ENCODE measurements at places on chromosomes 16 and 17. TPM values are rescaled to one million over a fixed set of nuclear protein-coding genes. Genes with fewer than 3 reads are reported as not detected.

DNA sequence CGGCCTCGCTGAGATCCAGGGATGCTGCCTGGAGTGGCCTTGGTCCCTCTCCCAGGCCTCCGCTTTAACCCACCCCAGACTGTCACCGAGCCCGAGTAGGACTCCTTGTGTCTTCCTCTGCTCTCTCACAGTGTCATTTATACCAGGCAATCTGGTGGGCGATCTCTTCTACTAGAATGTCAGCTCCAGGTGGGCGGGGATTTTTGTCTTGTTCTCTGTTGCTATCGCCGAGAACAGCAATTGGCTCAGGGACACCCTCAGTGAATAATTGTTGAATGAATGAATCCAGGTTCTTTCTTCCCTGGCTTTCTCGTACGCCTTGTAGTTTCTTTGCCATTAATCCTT, 591 bp downstream of the DHX38 start:
- peak; percentile 13 for DNase-seq

Gene GLIS2
- total RNA-seq = 6.6 TPM

DNA sequence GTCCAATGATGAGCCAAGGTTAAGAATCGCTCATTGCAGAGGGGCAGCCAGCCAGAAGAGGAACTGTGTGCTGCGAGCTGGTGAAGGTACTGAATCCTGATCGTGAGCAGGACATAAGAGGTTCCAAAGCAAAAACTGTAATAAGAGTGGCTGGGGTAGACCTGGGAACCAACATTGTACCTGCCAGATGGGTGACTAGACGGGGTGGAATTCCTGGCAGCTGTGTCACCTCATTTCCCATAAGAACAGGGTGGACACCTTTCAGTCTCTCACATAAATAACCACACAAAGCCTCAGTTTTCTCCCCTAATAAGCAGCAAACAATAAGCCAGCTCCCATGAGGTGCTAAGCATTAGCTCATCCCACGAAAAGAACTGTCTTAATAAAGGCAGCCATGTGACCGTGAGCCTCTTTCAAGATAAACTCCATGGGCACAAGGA, 290.3 kb downstream of the SOX9 start:
- DNase-seq = no peak

DNA sequence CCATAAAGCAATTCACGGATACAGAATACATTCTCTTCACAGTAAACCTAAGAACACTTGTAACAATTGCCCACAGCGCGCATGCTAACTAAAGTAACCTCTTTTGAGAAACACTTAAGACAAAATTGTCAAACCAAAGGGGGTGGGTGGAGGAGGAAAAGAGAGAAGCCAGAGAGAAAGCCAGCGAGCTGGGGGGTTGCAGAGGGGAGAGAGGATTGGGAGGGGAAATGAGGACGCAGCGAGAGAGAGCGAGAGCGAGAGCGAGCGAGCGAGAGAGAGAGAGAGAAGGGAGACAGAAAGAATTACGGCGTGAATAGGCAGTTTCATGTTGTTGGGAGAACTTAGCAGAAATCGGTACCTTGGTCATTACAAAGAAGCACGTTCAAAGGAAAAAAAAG, 1.6 kb upstream of the HOXB7 start:
- no peak for DNase-seq

Gene CES1
- total RNA-seq = not detected

- peak; percentile 94 for DNase-seq
Observed at GRCh38 chr17:67390646-67391361, 13.7 kb downstream of the PITPNC1 start.

DNA sequence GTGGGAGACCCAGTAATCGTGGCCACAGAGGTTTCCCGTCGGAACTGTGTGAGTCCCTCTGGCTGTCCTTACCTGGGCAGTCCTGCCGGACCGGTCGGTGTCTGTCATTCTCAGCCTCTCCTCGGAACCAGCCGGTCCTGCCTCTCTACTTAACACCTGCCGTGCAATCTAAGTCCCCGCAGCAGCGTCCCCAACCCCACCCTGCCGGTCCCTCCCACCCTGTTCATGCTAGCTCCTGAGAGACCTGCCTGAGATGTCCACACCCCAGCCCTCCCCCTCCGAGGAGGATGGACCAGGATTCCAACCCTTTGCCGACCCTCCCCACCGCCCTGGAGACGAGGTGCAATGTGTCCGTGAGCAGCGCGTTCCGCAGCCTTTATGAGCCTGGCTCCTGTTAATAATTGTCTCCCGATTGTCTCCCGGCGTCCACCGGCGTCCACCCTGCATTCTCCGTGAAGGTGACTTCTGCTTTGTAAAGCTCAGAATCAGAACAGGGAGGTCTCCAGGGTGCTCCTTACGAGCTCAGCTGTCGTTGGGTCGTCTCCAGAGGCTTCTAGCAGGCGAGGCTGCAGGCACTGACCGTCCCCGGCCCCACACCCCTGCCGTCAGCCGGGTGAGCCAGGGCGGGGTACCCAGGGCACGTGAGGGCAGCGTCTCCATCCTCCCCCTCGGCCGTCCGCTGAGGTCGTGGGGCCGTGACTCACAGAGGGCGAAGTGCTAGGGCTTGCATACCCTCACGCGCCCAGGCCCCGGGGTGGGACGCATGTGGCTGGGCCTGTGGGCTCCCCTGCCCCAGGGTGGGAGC, 10.1 kb downstream of the METRNL start:
- DNase-seq = no peak

DNA sequence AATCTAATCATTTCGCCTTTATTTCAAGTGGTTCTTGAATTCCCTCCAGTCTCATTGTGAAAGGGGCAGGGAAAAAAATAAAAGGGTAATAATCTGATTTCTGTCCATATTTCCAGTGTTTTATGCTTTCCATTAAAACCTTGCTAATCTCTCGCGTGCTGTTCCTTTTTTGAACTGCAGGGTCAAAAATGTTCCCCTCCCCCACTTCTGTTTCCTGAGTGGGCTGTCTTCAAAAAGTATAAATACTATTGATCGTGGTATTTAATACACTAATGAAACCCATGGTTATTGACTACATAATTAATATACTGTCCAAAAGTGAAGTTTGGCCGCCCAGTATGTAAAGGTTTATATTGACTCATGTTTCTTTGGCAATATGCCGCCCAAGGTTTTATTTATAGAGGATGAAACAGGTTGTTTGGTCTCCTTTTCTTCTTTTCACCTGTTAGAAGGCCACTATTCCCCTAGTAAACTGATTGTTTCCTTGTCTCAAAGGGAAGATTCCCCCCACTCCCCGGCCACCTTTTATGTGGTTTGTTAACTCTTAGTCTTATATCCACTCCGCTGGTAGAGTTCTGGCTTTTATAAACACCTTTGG, 69.7 kb downstream of the RPA1 start:
- no peak for DNase-seq

Gene TBC1D3C
- not detected for total RNA-seq

DNA sequence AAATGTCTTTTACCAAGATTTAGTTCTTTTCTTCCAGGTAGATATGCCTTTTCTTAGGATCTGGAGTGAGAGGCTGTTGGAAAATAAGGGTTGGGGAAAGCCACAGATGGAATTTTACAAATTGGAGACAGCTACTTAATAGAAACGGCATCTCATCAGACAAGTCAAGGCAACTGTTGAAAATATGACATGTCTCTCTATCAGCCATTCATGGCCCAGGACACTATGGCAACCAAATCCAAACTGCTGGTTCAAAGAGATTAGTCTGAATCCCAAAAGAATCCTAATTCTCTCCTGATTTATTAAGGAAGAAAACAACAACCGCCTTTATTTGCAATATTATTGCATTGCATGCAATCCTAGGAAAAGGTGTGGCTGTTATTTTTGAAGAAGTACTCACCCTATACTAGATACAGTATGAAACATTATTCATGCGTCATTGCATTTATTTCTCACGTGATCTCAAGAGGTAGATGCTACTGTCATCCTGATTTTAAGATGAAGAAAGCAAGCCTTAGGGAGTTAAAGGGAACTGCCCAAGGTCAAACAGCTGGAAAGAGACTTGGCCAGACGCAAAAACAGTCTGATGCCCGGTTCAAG, 12.6 kb upstream of the CEP20 start:
- no peak for DNase-seq

GRCh38 chr16:82358161-82358560, 188.1 kb upstream of the MPHOSPH6 start:
- no peak for DNase-seq

- DNase-seq = no peak
Observed at GRCh38 chr16:67346341-67346740, 19.7 kb downstream of the LRRC36 start.

DNA sequence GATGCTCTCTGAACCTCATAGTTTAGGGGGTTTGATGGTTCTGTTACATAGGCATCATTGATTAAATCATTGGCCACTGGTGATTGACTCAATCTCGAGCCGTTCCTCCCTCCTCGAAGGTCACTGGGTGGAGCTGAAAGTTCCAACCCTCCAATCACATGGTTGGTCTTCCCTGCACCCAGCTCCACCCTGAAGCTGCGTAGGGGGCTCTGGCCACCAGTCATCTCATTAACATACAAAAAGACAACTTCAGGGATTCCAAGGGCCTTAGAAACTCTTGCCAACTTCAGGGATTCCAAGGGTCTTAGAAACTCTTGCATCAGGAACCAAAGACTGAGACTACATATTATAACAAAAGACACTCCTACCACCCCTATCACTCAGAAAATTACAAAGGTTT, 306.5 kb upstream of the TNRC6C start:
- no peak for DNase-seq

DNA sequence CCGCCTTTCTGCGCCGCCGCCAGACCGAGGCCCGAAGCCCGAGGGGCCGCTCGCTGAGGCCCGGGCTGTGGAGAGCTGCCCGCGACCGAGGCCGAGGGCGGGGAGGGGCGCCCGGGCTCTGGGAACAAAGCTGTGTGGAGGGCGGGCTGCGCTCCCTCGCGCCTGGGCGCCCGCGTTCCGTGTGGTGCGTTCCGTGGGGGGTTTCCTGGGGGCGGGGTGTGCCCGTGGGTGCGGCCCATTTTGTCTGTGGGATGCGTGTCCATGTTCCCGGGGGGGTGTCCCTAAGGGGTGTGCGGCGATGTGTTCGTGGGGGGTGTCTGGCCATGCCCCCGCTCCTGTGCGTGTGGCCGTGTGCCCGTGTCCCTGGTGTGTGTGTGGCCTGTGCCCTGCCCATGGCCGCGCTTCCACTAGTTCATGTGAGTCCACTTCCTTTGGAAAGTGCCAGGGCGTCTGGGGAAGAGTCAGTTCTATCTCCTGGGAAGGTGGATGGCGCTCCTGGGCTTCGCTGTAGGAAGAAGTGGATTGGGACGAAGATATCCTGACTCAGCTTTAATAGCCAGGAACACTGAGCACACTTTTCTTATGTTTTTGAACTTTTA, 520 bp downstream of the JPT2 start:
- peak; percentile 23 for DNase-seq

Gene ARHGDIG
- 1.6 TPM for total RNA-seq

DNA sequence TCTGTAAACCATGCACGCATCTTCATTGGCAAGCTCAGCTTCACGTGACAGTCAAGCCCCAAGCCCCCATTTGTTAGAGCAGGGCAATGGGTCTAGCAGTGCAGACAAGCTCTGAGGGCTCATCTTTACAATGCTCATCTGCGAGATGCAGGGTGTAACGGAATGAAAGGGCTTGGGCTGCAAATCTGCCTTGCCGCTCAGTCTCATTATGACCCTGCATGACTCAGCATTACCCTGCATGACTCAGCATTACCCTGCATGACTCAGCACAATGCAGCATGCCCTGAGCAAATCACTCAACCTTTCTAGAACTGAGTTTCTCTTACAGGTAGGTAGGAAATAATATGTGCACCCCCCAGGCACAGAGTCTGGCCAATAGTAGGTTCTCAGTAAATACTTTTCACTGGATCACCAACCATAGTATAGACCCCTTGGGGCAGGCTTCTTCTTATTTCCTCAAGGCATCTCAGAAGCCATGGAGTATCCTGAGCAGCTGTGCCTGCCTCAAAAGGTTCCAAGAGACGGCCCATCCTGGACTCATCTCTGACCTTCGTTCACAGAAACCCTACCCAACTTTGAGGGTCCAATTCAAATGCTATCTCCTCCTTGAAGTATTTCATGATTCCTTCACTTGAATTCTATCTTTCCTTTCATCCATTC, 391.3 kb upstream of the CDH5 start:
- DNase-seq = peak; percentile 73

- no peak for DNase-seq
Observed at GRCh38 chr17:33688771-33689170, 395.7 kb upstream of the ASIC2 start.

DNA sequence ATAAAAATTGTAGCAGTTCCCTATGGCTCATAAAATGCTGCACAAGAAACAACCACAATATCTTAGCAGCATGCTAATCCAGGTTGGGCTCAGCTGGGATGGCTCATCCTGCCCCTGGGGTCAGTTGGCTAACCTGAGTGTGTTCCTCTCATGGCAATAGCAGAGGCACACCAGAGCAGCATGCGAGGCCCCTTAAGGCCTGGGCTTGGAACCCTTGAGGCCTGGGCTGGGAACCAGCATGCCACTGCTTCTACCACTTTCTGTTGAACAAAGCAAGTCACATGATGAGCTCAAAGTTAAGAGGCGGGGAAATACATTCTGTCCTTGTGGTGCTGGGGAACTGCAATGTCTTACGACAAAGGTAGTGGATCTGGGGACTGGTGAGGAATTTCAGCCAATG, 154.4 kb upstream of the FOXF1 start:
- no peak for DNase-seq

Gene LGALS9B
- not detected for total RNA-seq

GRCh38 chr17:82866590-82867191, 26.9 kb upstream of the ZNF750 start:
- DNase-seq = peak; percentile 82

DNA sequence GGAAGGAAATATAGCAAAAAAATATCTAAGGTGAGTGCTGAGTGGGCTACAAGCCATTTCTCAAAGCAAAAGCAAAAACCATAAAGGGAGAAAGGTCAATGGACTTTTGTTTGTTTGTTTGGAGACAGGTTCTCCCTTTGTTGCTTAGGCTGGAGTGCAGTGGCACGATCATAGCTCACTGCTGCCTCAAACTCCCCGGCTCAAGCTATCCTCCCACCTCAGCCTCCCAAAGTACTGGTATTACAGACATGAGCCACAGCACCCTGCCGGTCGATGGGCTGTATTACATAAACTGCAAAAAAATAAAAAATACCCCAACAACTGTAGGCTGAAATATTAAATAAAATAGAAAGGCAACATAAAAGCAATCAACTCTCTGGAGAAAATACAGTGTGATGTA, 3.5 kb upstream of the RBBP6 start:
- DNase-seq = no peak

Gene HSD17B2
- 0.09 TPM for total RNA-seq

GRCh38 chr16:79452671-79453070, 147.9 kb downstream of the MAF start:
- DNase-seq = no peak

GRCh38 chr17:73318836-73319235, 7.0 kb upstream of the CDC42EP4 start:
- DNase-seq = no peak

Gene SLFN11
- 99.2 TPM for total RNA-seq
